Naive thymus-derived CD8-positive, alpha-beta T cell (primary cell): ENCODE measurements at places on chromosomes 12 and 14. TPM values are rescaled to one million over a fixed set of nuclear protein-coding genes. Genes with fewer than 3 reads are reported as not detected.

GRCh38 chr12:55818140-55818728 lies 393 bp downstream of the ORMDL2 start:
- no peak for DNase-seq

AQP6 gene
- total RNA-seq, result not detected

GRCh38 chr14:90488256-90488655 lies 91.4 kb downstream of the CALM1 start:
- DNase-seq, result no peak

- DNase-seq, result no peak
Measured at GRCh38 chr12:102797528-102797927, 119.5 kb downstream of the PAH start.

DNA sequence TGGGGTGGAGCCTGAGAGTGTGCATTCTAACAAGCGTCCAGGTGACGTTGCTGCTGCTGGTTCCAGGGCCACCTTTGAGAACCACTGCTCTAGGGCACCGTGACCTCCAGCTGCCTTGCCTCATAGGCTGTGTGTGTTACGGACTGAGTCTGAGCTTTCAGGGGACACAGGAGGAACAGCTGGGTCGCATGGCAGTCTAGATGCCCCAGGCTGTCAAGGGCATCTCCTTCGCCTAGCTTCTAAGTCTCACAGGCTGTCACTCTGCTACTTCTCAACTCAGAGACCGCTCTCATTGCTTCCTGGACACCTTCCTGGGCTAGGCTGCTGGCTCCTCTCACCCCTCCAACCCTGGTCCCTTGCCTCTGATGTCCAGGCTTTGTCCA lies 965 bp downstream of the KRT73 start:
- DNase-seq, result no peak

- no peak for DNase-seq
Measured at GRCh38 chr14:22563987-22564386, 25.0 kb downstream of the DAD1 start.

DNA sequence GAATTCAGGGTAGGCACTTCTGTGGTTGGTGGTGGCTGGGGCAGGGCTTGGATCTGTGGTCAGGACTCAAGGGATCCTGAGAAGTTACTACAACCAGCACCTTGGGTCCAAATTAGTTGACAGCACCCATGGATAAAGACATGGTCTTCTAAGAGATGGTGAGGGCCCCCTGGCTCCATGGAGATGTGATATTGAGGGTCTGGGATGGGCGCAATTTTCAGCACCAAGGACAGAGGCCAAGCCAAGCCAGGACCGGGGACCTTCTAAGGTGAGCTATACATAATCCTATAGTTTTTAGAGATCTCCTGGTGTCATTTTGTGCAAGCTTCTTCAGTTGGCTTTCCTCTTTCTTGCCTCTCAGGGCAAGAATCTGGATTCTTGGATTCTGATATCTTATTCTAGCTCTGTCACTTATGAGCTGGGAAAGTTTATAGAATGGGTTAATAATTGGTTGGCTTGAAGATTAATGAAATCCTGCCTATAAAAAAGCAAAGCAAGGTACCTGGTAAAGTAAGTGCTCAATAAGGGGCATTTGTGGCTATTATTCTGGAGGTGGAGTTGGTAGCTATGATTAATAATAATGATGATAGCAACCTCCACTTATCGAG lies 130.1 kb upstream of the LHX5 start:
- DNase-seq, result no peak

GRCh38 chr14:90970167-90970600 lies 90.3 kb downstream of the RPS6KA5 start:
- no peak for DNase-seq
